ENCODE measurements at places on chromosomes 6 and 20.

DNA sequence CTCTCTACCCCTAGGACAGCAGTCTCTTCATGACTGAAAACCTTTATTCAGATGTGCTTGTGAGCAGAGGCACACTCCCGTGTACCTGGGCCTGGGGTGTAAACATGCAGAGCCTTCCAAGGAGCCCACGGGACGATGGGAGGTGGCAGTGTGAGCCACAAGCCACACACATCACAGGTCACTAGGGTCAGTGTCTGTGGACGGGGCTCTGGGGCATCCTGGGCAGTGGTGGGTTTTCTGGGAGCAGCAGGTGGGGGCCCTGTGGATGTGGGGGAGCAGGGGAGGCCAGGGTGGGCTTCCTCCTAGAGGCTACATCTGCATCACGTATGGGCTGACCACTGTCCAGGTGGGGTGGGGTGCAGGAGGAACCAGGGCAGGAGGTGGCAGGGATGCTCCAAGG is 16.7 kb upstream of the TTLL2 start:
- DNase-seq: no peak

GRCh38 chr20:830011-830521 is 3.4 kb upstream of the FAM110A start:
- DNase-seq: no peak

DNA sequence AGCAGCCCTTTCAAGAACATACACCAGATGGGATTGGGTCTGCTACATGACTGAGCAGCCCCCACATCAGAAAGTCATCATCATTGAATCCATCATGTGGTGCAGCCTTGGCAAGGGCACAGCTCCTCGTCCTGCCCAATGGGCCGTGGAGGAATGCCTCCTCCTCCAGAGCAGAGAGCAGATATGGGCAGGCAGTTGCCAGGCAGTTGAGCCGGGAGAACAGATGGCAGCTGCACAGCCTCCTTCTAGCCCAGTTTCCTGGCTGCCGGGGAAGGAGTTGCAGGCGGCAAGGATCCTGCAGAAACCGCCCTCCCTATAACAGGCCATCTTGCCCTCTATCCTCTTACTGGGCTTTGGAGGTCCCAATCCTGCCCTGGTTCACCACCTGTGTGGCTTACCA is 11.9 kb upstream of the ZFAND3 start:
- no peak for DNase-seq

DNA sequence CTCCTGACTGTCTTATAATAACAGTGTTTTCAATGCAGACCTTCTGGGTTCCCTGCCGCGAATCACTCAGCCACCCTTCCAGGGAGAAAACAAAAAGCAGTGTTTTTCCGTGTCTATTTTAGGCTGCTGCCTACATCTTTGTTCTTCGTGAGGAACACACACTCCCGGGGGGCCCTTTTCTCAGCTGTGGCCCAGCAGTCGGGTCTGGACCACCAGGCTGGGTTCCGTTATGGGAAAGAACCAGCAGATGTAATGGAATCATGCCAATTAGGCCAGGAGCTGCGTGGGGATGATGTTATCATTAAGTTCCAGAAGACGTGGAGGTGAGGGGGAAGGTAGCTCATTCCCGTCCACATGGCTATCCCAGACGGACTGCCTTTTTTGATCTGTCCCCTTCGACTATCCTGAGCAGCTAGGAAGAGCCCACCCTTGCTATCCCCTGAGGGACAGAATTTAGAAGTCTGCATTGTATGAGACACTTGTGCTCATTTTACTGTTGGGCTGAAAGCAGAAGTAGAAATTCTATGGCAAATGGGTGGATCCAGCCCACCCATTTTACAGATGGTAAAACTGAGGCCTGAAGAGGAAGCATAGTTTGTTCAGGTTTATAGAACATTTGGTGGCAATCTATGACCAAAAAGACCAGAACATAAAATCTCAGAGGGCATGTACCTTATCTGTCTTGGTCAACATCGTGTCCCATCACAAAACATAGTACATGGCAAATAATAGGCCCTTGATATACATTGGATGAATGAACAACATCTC is 54.5 kb downstream of the KCNB1 start:
- DNase-seq: no peak

DNA sequence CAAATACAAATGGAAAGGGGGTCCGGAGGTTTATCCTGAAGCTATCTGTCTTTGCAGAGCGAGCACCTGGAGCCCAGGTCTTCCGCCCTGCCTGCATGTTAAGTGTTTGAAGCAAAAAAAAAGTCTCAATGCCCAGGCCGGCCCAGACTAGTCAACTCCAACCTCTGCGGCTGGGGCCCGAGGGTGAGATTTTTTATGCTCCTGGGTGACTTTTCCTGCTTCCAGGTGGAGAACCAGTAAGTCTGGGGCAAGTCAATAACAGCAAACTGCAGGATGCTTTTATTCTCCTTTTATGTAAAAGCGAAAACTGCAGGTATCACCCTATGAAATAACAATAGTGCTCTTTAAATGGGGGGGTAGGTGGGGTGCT is 2.0 kb upstream of the ZBP1 start:
- no peak for DNase-seq
